Brain (organoid and tissue), 16 donors: ENCODE measurements at places on chromosomes 4 and X.

GRCh38 chrX:112614640-112615039 is 65.1 kb downstream of the LHFPL1 start:
- peak; percentile 26 for DNase-seq

DNA sequence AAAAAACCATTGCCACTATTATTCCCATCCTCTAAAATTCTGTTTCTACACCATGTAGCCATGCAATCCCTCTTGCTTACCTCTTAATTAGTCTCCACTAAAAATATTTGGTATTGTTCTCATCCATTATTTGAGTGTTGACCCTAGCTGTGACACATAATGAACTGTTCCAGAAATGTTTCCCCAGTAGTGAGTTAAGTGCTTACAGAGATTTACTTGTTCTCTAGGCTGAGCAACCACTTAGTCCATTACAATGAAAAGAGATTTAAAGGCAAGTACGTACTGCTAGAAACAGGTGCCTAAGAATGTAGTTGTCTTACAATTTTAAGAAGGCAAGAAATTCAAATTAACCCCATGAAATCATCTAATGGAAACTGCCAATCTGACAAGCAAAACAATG is 112.7 kb upstream of the PTPN13 start:
- no peak for DNase-seq

- DNase-seq = no peak
These were observed 18.3 kb downstream of the RTL5 start for GRCh38 chrX:72113461-72113860.

- DNase-seq = no peak
These were observed 39.8 kb downstream of the MAD2L1 start for GRCh38 chr4:120026853-120027252.

DNA sequence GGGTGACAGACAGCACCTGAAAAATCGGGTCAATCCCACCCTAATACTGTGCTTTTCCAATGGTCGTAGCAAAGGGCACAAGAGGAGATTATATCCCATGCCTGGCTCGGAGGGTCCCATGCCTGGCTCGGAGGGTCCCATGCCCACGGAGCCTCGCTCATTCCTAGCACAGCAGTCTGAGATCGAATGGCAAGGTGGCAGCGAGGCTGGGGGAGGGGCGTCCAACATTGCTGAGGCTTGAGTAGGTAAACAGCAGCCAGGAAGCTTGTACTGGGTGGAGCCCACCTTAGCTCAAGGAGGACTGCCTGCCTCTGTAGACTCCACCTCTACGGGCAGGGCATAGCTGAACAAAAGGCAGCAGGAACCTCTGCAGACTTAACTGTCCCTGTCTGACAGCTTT is 365.1 kb downstream of the STPG2 start:
- DNase-seq = no peak

- DNase-seq = no peak
These were observed 448 bp upstream of the TBC1D8B start for GRCh38 chrX:106802063-106802387.

GRCh38 chr4:159358226-159358625 is 255.3 kb downstream of the RAPGEF2 start:
- DNase-seq = no peak

- DNase-seq = no peak
These were observed 26.7 kb downstream of the DTHD1 start for GRCh38 chr4:36308150-36308549.

DNA sequence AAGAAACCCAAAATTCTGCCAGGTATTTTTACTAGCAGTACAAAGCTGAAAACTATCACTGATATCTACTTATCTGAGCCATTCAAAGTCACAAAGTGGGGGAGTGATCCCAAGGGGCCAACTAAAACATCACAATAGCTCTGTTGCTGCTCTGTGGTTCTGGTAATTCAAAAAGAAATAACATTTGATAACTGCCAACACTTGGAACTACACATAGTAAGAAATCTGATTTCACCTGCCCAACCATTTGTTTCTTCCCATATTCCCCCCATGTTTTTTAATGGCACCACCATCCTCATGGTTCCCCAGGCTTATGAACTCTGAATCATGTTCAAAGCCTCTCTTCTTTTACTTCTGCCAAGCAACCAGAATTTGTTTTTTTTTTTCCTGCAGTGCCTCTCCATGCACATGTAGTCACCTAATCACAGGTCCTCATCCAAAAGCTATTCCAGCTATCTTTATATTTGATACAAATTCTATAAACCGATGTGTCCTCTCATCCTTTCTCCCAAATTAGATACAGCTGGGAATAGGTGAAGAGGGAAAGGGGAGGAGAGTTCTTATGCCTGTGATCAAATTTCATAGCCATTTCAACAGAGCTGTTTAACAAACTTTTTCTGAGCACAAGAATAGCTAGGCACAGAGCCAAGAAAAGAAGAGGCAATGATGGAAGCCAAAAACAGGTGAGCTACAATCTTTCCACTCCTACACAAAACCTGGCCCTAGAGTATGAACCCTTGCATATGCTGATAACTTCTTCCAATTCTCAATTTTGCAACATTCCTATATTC is 7.7 kb downstream of the AMMECR1 start:
- DNase-seq = no peak

DNA sequence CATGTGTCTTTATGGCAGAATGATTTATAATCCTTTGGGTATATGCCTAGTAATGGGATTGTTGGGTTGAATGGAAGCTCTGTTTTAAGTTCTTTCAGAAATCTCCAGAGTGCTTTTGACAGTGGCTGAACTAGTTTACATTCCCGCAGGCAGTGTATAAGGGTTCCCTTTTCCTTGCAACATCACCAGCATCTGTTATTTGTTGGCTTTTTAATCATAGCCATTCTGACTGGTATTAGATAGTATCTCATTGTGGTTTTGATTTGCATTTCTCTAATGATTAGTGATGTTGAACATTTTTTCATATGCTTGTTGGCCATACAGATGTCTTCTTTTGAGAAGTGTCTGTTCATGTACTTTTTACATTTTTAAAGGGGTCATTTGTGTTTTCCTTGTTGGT is 129.8 kb downstream of the TBCK start:
- no peak for DNase-seq

GRCh38 chrX:7586126-7586525 is 256.8 kb upstream of the VCX start:
- peak; percentile 46 for DNase-seq

- DNase-seq = no peak
These were observed 27.3 kb downstream of the SH3BGRL start for GRCh38 chrX:81229229-81229628.

GRCh38 chrX:130173190-130173895 is 1.6 kb downstream of the RAB33A start:
- DNase-seq = peak; percentile 28
